Choroid plexus epithelial cell (primary cell): ENCODE measurements at places on chromosomes 4 and X.

- DNase-seq = no peak
These were observed 219.9 kb downstream of the CHIC2 start for GRCh38 chr4:53844551-53844950.

GRCh38 chr4:25532591-25532990 lies 123.1 kb upstream of the SLC34A2 start:
- no peak for DNase-seq

- no peak for DNase-seq
These were observed 71.7 kb downstream of the AASDH start for GRCh38 chr4:56315543-56315942.

DNA sequence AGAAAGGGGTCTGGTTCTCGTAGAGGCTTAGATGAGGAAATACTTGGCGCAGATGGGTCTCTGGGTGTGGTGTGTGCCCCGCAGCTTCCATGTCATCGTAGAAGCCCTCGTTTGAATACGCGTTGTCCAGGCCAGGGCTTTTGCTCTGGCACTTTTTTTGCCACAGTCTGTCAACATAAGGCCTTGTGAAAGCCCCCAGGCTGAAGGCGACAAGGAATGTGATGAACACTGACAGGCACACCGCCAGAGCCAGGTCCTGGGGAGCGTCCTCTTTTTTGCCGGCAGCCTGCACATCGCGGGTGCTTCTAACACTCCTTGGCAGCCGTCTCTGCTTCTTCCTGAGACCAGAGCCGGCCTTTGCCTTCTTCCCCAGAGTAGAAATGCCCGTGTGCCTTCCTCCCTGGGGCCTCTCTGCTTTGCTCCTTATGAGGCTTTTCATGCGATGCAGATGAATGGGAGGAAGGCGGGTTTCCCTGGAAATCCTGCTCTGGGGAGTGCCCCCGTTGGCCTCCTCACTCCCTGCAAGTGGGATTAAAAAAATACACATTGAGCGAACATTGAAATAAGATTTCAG lies 24.4 kb downstream of the LRRC66 start:
- DNase-seq = no peak

DNA sequence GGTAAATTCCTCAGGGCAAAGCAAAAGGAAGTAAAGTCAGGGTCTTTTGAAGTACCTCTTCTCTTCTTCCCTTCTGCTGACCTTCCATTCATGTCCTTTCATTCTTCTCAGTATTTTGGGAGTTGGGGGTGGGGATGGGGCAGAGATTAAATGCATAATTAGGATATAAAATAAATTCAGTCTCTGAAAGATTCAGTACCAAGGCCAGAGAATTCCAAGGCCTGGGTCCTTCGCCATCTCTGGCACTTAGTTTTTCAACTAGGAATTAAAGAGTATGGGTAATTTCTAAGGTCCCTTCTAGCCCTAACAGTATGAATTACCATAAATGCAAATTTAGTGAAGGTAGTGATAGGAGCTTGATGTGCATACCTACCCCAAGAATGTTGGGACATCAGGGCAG lies 47.9 kb downstream of the TEX13B start:
- DNase-seq = no peak

- no peak for DNase-seq
These were observed 67.3 kb downstream of the PDLIM5 start for GRCh38 chr4:94519019-94519418.

DNA sequence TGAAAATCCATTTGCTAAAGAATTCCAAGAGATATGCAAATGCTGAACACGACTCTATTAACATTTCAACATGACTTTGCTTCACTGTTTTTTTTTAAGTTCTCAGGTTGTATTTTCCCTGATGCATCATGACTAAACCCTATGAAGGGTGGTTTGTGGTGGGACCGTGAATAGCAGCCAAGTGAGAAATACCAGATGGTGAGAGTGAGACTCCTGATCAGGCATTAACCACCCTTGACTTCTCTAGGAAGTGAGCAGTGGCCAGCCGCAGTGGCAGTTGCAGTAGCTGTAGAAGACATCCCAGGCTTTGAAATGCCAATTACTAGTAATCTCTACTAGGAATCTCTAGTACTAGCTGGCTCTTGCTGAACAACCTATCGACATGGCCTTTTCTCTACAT lies 383.4 kb downstream of the FAM133A start:
- no peak for DNase-seq

- no peak for DNase-seq
These were observed 155.9 kb downstream of the PALLD start for GRCh38 chr4:168652755-168653154.

- peak; percentile 44 for DNase-seq
These were observed 61.7 kb upstream of the PLS3 start for GRCh38 chrX:115499112-115499805.

DNA sequence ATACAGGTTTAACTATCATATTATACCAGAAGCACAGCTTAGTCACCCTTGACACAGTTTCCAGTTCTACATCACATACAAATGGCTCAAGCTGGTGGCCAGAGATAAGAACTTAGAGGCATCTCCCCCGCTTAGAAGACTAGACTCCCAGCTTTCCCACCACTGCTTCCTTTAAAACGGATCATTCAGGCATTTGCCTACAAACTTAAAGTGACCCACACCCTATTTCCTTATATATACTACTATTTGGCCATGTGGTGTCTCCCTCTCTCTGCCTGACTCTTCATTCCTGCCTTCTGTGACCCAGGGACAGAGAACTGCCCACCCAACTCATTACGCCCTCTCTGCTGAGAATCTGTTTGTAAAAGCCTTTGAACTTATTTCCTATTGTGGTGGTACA lies 781.2 kb upstream of the DIAPH2 start:
- peak; percentile 5 for DNase-seq

DNA sequence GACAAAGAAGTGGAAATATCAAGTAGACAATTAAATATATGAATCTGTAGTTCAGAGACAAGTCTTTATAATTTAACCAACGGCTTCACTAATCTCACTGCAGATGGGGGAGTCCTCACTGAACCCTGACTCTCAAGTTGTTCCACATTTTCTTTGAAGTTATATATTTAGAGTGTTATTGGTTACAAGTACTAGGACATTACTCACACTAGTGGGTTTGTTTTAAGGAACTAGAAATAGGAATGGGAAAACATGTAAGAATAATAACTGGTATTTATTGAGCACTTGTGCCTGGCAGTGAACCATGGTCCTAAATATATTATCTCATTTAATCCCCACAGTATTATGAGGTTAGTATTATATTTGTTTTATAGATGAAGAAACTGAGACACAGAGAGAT lies 22.0 kb downstream of the MND1 start:
- no peak for DNase-seq

- no peak for DNase-seq
These were observed 37.1 kb upstream of the TRPC3 start for GRCh38 chr4:121988950-121989349.
